COR-L47 (cell line): ENCODE measurements at places on chromosomes 7 and 10.

- DNase-seq, result no peak
Measured at GRCh38 chr10:15333909-15334649, 37.0 kb downstream of the FAM171A1 start.

GRCh38 chr7:82810558-82811259 is 352.0 kb downstream of the PCLO start:
- peak; percentile 65 for DNase-seq

DNA sequence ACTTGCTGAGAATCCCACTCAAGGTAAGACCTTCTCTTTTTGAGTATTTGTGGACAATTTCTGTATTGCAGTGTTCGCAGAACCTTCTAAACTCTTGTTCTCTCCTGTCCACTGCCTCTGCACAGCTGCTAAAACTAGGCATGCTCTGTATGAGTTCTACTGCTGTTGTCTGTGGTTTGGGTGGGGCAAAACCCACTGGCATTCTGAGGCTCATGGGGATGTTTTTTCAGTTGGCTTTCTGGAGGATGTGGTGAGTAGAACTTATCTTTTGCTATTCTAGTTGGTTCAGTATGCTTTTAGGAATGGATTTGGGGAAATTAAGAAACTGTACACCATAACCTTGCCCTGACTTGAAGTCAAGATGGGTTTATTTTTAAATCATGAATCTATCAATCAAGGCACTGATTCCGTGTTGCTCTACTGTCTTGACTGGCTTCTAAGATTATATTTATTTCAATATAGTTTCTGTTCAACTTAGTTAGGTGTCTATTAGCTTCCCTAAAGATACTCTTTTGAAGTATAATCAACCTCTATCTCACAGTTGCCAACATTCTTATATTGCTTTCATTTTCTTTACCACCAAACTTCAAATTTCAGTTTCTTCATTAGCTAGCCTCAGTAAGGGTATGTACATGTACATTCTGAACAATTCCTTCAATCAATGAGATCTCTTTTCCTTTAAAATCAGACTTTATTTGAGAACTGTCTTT is 25.0 kb upstream of the C1GALT1 start:
- DNase-seq, result no peak

DNA sequence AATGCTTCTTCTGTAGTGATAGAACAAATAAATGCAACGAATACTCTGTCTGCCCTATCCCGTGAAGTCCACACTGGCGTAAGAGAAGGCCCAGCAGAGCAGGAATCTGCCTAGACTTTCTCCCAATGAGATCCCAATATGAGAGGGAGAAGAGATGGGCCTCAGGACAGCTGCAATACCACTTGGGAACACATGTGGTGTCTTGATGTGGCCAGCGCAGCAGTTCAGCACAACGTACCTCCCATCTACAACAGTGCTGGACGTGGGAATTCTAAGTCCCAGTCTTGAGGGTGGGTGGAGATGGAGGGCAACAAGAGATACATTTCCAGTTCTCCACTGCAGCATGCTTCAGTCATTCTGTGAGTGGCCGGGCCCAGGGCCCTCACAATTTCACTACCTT is 45.8 kb downstream of the FIGNL1 start:
- no peak for DNase-seq

DNA sequence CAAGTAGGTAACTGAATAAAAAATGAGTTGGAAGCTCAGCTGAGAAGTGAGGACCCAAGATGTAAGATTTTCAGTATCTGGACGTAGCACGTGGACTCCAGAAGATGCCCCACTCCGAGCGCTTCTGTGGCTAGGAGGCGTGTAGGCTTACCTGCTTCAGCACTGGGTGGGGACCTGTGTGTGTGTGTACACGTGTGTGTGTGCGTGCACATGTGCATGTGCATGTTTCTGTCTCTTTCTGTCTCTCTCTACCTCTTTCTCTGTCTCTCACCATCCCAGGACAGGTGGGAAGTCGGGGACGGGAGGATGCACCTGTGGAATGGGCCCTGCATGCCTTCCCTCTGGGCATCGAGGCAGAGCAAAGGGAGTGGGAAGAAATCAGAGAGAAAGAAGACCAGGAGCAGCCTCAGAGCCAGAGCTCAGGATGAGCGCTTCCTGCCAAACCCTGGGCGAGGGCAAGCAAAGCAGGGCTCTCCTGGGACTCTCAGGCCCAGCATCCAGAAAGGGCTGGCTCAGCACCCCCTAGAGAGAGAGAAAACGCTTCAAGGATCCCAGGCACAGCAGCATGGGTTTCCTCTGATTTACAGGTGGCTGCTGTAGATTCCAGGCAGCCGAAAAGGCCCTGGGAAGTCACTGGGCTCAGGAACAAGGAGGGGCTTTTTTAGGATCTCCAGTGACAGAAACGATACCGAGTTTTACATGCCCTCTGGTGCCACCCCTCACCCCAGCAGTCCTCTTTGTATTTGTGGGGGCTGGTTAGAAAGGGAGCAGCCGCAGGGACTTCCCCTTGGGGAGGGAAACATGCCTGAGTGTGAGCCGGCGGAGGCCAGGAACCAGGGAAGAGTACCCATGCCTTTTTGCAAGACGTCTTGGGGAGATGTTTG is 28.5 kb downstream of the CXCL12 start:
- DNase-seq, result no peak

- DNase-seq, result no peak
Measured at GRCh38 chr7:118080947-118081346, 103.0 kb upstream of the LSM8 start.

DNA sequence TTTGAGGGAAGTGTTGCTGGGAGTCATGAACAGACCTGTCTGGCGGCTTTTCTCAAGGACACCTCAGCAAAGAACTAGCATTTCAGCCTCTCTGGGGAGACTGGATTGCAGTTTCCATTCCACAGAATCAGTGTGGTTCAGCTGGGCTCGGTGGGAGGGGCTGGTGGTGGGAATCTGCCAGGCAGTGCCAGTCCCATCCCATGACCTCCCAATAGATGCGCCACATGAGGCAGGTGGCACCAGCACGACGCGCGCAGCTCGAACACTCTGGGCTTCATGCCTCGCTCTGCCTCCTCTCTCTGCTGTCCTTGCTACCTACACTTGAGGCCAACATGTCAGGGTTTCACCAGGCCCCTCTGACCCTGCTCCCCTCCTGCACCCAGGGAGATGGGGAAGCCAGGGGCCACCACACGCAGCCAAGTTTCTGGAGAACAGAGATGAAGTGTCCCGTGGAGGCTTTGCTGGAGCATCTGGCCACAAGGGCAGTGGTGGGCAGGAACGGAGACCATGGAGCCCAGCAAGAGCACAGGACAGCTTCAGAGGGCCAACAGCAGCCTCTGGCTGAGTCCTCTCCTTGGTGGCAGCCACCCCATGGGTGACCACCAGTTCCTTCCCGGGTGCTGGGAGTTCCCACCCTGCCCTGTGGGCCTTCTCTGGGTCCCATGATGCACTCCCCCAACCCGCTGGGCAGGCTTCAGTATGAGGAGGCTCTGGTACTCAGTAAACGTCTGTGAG is 2.3 kb downstream of the NACAD start:
- no peak for DNase-seq

DNA sequence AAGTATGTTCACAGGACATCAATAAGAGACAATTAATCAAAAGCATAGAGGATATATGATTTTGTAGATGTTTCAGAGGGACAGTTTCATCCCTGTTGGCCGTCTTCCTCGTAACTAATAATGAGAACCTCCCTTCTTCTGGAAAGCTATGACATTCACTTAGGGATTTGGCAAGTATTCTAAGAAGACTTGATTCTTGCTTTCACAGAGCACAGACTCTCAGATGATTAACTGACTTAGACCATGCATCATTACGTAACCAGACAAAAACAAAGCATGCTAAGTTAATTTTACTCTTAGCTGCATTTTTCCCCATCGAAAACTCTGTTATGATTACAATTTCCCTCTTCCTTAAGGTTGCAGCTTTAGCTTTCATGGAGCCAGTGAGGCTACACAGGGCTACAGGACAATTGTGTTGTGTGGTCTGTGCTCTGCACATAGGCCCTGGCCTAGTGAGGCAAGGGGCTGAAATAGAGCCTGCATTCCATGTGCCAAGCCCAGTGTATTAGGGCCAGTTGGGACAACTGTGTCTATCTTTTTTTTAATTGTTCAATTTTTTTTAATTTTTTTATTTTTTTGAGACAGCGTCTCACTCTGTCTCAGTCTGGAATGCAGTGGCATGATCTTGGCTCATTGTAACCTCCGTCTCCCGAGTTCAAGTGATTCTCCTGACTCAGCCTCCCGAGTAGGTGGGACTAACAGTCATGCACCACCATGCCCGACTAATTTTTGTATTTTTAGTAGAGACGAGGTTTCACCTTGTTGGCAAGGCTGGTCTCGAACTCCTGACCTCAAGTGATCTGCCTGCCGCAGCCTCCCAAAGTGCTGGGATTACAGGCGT is 105.3 kb downstream of the PLXDC2 start:
- no peak for DNase-seq

DNA sequence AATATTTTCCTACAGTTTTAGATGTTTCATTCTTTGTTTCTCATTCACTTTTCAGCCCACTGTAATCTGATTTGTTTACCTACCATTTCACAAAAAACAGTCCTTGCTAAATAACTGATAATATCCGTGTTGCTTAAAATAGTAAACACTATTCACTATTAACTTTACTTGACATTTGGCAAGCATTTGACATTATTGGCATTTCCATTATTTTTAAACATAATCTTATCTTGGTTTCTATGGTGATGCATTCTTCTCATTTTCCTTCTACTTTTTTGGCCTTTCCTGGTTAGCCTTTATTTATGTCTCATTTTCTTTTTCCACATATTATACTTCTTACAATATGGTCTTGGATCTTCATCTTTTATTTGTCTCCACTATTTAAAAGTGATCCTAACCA is 715.3 kb downstream of the DNAJB9 start:
- DNase-seq, result no peak
